ENCODE measurements at places on chromosomes 12 and 14.

DNA sequence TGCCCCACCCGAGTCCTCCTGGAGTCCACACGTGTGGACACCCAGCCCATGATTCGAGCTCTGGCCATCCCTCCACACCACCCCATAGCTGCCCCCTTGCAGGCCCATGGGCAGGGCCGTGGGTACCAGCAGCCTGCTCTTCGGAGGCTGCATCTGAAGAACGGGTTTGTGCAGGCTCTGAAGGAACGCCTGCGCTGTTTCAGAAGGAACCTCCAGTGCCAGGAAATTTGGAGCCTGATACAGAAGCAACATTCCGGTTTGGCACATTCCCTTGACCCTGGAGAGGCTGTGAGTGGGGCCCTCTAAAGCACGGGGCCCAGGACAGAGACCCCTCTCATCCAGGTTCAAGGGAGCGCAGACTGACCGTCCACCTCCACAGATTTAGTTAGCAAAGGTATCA lies 57.0 kb downstream of the ZNF664 start:
- DNase-seq, result no peak

GRCh38 chr14:104431929-104432541 lies 147.5 kb upstream of the C14orf180 start:
- no peak for DNase-seq

DNA sequence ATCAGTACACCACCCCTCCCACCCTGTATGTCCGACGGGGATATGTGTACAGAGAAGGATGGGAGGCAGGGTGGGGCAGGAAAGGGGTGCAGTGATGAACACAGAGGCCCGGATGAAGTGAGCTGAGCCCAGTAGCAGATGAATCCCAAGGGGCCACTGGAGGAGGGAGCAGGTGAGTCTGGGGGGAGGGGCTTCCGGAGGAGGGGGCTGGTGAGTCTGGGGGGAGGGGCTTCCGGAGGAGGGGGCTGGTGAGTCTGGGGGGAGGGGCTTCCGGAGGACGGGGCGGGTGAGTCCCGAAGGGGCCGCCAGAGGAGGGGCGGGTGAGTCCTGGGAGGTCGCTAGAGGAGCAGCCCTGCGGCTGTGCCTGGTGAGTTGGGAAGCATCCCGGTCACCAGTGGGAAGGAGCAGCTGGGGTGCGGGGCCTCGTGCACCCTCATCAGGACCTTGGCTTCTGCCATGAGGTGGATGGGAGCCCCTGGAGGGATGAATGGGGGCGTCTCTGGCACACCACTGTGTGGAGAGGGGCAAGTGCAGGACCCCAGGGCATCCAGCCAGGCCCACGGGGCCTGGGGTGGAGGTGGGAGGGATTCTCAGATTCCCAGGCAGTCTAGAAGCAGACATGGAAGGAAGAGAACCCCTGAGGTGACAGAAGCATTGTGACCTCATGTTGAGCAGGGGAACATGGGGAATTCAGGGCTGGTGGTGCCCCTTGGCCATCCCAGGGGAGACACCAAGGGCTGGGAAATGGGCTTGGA lies 14.0 kb downstream of the BEGAIN start:
- DNase-seq, result no peak

DNA sequence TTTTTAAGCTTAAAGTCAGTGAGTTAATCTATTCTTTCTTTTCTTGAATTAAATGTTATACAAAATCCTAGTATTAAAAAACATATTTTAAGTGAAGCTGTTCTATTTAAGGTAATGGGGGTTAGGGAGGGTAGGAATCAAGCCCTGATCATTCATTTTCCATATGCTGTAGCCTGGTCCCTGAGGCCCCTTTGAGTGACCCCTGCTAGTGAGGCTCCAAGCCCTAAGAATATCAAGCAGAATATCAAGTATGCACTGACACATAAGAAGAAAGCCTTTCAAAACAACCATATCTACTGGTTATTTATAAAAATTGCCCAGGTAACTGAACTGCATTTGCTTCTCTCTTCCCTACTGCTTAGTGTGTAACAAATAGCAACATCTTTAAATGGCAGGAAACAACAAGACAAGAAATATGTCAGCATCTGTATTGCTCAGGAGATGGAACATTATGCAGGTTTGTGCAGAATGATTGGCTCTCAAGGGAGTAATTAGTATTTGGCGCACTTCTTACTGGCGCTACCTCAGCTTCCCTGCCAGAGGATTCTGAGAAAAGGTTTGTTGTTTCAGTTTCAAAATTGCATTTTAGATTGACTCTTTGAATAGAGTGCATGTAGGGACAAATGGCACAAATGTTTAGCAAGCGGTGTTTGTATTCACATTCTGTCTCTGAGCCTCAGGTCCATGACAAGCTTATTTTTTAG lies 223.0 kb downstream of the DUSP6 start:
- no peak for DNase-seq

GRCh38 chr14:104461676-104462449 lies 117.7 kb upstream of the C14orf180 start:
- no peak for DNase-seq

DNA sequence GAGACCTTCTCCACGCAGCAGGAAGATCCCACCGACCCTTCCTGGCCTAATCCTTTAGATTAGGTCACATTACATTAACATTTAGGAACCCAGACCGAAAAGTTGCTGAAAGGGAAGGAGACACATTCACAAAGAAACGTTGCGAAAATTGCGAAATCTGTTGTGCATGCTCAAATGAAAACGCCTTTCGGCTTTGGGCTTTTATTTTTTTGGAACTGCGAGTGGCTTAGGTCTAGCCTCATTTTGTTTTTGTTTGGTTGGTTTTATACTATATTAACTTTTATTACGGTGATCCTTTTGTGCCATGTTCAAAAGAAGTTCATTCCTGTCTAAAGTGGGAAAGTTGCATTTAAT lies 1.5 kb downstream of the MYF6 start:
- DNase-seq, result no peak

DNA sequence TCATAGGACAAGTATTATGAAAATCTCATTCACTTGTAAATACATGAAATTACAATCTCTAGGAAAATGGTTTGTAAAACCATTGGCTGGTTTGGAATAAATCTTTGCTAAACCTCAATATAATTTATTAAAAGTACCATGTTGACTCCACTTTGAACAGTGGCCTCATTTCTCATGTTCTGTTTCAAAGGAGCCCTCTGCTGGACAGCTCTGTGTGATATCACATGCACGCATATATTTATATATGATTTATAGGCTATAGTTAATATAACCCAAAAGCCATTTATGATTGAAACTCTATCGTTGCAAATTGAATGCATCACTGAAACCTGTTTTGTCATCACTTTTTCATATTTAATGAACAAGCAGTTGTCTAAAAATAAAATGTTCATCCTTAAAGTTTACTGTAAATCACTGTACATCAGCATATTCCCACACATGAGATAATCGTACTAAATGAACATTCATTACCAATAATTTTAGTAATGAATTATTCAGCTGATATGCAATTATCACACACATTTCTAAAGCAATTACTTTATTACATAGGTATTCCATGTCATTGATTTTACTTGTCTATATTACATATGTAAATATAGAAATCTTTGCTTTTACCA lies 493.8 kb downstream of the NPAS3 start:
- no peak for DNase-seq

GRCh38 chr12:89493670-89494302 lies 30.8 kb downstream of the GALNT4 start:
- DNase-seq, result no peak

GRCh38 chr12:20808521-20808920 lies 2.0 kb upstream of the SLCO1B3 start:
- DNase-seq, result no peak

DNA sequence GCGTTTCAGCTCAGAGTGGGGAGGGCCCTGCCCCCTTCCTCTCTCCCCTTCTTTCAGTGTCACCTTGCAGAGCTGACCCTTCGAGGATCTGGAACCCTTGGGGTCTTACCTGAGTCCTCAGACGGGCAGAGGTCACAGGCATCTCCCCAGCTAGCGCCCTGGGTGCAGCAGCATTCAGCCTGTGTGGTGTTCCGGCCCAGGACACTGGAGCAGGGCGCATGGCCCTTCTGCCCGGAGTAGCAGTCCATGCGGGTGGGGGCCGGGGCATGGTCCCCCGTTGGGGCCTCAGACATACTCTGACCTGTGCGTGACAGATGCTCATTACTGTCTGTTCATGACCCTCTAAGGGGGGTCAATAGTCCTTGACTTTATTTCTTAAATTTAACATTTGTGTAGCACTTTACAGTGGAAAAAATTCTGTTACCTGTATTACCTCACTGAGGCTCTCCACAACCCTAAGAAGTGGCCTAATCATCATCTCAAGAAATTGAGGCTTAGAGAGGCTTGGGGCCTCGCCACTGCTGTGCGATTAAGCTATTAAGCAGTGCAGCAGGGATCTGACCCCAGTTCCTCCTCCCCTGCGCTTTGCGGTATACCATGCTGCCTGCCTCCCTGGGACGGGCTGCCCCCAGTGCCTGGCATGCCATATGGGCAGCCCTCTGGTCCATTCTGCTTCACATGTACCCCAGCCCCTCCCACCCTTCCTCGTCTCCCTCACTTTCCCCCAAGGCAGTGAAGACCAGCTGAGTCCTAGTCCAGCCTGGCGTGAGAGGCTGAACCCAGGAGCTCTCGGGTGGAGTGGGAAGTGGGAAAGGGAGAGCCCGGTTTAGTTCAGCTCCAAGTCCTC lies 11.5 kb downstream of the ISCA2 start:
- no peak for DNase-seq

- DNase-seq, result no peak
Measured at GRCh38 chr12:4246116-4246515, 27.4 kb upstream of the CCND2 start.

DNA sequence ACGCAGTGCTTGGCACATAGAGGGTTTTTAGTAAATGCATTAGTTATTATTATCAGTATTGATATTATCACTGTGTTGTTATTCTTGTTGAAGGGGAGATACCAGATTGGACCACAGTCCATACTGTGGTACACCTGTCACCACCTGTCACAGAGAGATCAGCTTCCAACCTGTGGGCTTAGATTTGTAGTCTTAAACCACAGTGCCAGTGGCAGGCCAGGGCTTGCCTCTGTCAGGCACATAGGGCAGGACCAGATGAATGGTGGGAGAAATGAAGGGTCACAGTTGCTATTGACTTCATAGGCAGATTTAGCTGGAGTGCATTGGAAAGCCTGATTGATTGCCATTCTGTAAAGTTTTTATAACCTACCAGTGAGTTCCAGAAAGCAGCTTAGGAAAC lies 35.1 kb downstream of the ARL1 start:
- no peak for DNase-seq

- DNase-seq, result no peak
Measured at GRCh38 chr12:106985479-106985878, 1.5 kb downstream of the MTERF2 start.

- no peak for DNase-seq
Measured at GRCh38 chr14:61429316-61429715, 107.9 kb downstream of the PRKCH start.

DNA sequence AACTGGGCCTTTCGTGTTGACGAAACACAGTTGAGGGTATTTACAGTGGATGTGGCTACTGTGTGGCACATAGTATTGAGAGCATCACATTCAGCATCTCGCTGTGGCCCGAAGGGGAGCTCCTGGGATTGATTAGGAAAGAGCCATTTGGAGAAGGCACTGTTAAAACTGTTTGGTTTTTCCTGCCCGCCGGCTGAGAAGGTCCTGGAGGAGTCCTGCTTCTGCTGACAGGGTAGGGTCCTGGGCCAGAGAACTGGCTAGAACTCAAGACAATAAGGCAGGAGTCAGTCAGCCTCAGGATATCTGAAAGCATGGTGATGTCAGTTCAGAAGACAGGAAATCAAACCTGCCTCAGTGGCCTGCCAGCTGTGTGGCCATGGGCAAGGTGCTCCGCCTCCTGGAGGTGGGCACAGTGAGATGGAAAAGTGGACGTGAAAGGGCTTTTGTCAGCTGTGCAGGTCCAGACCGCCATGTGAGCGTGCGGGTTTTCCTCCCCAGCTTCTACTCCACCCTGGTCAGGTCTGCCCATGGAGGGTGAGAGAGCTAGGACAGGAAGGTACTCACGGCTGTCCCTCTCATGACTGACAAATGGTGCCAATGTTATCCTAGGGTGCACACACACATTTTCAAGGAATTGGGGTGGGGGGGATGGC lies 92.3 kb downstream of the NTF3 start:
- DNase-seq, result no peak

- no peak for DNase-seq
Measured at GRCh38 chr12:32877601-32878459, 18.7 kb downstream of the PKP2 start.

- no peak for DNase-seq
Measured at GRCh38 chr14:24897793-24898192, 152.2 kb downstream of the STXBP6 start.

DNA sequence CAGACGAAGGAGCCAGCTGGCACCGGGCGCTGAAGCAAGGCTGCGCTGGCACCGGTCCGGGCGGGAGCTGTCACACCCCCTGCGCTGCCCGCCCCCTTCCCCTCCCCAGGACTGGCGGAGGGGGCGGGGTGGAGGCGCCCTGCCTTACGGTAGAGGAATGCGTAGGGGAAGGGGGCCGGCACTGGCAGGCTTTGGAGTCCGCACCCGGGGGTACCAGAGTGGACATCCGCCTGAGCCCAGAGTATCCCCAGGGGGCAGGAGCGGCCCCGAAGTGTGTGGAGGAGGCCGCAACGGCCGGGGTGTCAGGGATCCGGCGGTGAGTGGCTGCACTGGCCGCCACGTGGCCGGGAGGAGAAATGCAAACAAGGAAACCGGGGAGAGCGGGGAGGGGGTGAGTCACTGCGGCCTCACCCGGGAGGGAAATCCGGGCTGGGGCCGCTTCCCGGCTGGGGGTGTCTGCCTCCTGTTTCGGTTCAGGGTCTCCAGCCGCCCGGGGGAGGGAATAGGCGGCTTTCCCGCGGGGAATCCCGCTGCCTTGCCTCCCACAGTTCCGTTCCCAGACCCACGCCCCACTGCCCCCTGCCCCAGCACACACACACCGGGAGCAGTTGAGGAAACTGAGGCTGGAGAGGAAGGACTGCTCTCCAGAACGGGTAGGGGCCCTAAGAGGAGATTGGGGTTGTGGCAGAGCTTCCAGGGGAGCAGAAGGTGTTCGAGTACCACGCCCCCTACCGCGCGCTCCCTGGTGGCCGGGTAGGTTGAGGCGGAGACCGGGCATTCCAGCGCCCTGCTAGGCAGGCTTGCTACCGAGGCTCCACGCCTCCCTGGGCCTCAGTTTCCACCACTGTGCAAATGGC lies at the start of gene RAPGEF3:
Gene RAPGEF3 (minus strand): TSS at position 47 of the 857 bp plus-strand sequence. CDS start 324 bp downstream, outside the sequence.
- peak; percentile 63 for DNase-seq

DNA sequence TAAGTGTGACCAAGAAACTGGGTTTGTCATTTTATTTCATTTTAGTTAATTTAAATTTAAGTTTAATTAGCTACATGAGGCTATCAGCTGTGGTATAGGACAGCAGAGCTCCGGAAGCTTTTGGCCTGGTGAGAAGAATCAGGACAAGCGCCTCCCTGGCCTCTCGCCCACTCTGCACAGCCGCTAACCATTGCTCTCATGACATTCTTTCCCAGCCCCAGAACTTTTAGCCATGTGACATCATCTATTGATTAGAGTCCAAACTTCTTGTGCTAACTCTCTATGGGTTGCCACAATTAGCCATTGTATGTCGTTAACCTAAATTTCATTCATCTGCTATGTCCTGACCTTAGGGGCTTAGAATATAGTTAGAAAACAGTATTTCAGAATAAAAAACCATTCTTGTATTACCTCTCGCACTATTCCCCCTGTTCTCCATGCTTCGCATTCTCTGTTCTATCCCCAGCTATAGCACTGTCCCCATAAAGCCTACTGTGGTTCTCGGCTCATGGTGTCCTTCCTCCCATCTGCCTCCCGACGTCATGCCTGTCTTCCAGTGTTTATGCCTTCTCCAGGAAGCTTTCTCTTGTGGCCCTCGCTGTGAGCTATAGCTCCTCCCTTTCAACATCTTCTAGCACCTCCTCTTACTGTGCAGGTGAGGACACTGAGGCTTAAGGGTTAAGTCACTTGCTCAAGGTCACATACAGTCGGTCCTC lies 23.5 kb downstream of the SSH1 start:
- DNase-seq, result no peak

Data from CD4-positive, alpha-beta memory T cell (primary cell).